Kidney glomerular epithelial cell (primary cell): ENCODE measurements at places on chromosomes 6 and 20.

- no peak for DNase-seq
Measured at GRCh38 chr20:17871886-17872285, 96.7 kb downstream of the SNX5 start.

DNA sequence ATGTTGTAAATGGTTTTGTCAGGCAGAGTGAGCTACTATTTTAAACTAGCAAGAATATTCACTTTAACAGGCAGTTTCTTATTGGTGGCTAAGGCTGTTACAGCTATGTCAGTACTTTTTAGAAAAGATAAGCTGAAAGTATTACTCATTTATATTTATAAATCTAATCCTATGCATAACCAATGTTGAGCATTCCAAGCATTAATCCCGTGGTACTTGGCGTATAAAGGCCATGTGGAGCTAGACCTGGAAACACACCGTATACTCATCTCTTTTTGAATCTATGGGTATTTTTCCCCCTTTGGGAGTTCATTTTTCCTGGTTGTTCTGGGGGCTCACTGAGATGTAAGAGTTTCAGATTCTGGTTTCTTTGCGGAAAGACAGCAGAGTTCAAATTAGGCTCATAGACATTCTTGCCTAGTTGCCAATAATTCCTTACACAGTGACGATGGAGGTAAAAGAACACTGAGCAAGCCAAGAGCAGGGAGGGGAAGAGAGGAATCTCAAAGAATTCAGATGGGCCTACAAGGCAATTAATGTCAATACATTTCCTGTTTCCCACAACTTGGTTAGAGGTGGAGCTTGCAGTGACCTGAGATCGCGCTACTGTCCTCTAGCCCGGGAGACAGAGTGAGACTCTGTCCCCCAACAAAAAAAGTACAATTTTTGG lies 211.5 kb downstream of the SOX4 start:
- DNase-seq: no peak

GRCh38 chr20:258963-259362 lies 1.4 kb downstream of the DEFB132 start:
- peak; percentile 12 for DNase-seq

- no peak for DNase-seq
Measured at GRCh38 chr6:148758492-148758891, 11.7 kb downstream of the UST start.
